HS-5 (cell line): ENCODE measurements at places on chromosomes 2 and 18.
A peak's percentile ranks its signal among the peaks of the same experiment; 100 is the strongest.

DNA sequence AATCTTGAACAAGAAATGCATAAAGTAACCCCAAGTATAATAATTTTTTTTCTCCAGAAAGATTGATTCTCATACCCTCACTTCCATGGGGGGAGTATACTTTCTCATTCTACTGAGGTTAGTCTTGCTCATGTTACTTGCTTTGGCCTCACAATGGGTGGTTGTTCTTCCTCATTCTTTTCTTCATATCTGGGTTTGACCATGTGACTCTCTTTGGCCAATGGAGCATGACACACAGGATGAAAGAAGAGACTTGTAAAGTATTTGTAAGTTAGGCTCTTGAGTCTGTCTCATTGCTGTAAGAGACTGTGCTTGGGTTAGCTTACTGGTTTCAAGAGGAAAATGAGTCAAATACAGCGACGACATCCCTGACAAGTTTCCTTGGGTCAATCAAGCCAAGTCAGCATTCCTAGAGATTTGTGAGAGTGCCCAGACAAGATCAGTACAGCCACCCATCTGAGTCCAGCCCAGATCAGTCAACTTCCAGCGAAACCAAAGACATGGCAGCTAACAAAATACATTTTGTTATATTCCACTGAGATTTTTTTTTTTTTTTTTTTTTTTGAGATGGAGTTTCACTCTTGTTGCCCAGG is 970.2 kb downstream of the BCL11A start:
- no peak for DNase-seq

DNA sequence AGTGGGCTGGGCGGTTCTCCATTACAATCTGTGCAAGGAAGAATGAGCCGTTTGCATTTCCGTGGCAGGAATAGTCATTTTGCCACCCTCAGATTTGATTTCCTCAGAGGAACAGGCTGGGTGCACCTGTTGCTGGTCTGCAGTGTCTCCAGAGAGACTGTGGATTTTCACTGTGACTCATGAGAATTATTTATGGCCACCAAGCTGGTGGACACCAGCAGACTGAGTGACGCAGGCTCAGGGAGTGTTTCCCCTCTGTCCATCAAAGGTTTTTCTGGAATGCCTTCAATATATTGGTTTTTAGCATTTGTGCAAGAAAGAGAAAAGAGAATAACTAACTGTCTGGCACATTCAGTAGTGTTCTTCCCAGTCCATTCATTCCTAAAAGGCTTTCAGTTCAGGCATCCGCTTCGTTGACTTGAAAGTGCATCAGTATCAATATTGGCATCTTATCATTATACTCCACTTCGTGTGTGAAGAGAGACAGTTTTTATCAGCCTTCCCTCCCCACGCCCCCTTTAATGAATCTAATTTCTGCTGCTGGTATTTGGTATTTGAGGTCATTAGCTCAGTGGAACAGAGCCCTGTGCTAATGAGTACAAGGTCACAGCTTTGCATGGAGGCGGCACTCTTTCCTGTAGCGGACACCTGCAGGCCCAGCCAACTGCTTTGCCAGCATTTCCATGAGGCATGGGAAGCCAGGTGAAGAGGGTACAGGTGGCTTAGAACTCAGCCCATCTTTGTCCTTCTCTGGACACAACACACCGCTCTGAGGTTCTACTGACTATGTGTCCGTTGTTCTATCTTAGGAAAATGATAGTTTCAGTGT is 39.9 kb downstream of the PRKCE start:
- DNase-seq: no peak

GRCh38 chr18:48891721-48892120 is 59.0 kb downstream of the SMAD7 start:
- no peak for DNase-seq

- DNase-seq: no peak
These were observed 14.9 kb upstream of the OSR1 start for GRCh38 chr2:19373352-19373751.

DNA sequence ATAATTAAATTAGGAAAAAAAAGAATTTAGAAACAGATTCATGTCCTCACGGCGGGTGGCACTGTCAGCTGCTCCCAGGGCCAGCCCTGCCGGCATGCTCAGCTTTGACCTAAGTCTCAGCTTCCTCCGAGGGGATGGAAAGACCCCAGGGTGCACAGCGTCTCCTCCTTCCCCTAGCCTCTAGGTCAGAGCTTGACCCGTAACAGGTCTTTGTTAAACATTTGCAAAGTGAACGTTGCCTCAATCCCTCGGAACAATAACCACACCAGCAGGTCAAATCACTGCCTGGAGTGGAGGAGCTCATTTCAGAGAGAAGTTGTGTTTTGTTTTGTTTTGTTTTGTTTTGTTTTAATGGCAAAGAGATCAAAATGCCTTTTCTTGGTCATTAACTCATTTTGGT is 171.3 kb downstream of the TMEM18 start:
- DNase-seq: no peak

DNA sequence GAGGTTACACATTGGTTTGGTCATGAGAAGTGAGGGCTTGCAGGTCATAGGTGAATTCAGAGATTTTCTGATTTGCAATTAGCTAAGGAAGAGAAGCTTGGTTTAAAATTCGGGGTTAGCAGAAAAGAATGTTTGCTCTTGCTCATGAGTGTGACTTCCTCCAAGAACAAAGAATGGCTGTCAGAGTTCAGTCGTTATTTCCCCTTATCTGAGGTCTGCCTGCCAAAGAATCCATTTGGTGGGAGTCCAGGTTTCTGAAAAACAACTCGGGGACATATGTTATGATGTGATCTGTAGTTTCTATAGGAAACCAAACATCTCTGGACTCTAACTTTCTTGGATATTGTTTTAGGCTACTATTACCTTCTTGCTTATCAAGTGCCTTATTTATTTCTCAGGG is 3.2 kb upstream of the UGT1A6 start:
- DNase-seq: no peak

DNA sequence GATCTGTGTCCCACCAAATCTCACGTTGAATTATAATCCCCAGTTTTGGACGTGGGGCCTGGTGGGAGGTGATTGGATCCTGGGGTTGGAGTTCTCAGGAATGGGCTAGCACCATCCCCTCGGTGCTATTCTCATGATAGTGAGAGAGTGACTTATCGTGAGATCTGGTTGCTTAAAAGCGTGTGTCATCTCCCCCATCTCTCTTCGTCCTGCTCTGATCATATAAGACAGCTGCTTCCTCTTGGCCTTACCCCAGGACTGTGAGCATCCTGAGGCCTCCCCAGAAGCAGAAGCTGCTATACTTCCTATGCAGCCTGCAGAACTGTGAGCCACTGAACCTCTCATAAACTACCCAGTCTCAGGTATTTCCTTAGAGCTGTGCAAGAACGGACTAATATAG is 163.7 kb upstream of the NDUFV2 start:
- DNase-seq: no peak

DNA sequence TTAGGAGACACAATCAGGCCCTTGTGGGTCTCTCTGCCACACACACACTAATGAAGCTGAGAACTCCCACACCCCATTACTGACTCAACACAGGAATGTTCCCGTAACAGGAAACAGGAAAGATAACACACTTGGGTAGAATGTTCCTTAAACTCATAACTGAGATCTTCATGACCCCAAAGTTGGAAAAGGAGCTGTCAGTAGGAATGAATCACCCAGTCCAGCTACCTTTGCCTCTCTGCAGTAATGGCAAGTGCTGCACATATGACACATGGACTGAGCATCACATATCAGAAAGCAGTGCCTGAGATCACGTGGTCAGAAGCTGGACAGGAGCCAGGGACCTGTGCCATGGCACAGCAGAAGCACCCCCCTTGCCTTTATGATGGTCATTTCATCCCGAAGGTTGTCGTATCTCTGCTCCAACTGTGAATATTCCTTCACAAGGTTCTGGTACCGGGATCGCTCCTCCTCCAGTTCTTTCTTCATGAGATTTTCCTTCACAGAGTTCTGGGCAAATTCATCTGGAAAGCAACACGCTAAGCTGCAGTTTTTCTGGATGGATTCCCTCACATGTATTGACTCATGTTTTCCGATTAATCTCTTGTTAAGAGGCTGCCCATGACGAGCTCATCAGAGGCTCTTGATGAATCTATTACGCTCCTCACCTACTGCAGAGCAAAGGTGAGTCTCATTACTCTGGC is 65.4 kb upstream of the ACAA2 start:
- peak; percentile 35 for DNase-seq

GRCh38 chr2:208006337-208006736 is 19.0 kb downstream of the PLEKHM3 start:
- DNase-seq: no peak

GRCh38 chr2:234029150-234029733 is 21.3 kb upstream of the SPP2 start:
- DNase-seq: no peak

- no peak for DNase-seq
These were observed 166.5 kb downstream of the MAIP1 start for GRCh38 chr2:200121931-200122330.

- DNase-seq: no peak
These were observed 783 bp downstream of the DPP4 start for GRCh38 chr2:162072976-162073887.

- no peak for DNase-seq
These were observed 120.2 kb upstream of the SPOPL start for GRCh38 chr2:138381373-138381772.

DNA sequence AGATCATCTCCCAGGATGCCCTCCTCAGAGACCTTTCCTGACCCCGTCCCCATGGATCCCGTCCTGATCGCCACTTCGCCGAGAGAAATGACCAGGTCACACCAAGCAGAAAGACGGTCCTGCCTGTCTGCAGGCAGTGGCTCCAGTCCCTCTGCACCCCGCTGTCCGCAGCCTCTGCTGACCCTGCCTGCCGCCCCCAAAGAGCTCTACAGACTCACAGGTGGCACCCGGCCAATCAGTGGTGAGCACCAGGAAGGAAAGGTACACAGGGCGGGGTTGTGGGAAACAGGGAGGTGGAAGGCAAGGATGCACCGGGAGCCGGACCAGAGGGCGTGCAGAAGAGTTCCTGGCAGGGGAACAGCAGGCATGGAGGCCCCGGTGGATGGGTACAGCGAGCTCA is 94.8 kb downstream of the NDUFA10 start:
- no peak for DNase-seq

- no peak for DNase-seq
These were observed 42.2 kb downstream of the ABCG8 start for GRCh38 chr2:43880952-43881351.

DNA sequence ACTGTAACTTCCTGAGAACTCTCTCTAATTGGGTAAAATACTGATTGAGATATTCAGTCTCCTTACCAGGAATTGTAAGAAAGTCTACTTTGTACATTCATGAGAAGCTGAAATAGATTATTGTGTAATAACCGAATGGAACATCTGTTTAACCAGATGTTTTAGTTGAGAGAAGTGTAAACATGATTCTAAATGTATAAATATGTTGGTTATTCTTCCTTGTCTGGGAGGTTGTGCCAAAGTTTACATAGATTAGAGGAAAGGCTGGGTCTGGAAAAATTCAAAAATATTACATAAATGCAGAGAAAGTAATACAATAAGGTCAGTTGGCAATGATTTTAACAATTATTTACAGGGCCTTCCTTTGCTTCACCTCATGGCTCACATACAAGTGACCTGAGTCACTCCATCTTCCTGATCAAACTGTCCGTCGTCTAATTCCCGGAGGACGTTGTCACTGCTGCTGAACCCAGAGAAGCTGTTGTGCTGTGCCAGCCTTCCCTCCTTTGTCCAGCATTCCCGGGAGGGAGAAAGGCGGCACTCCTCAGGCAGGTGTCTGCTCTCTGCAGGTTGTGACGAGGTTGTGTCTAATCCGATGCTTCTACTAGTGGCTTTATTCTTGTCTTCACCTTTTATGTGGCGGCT is 55.9 kb downstream of the MOB4 start:
- DNase-seq: peak; percentile 47

DNA sequence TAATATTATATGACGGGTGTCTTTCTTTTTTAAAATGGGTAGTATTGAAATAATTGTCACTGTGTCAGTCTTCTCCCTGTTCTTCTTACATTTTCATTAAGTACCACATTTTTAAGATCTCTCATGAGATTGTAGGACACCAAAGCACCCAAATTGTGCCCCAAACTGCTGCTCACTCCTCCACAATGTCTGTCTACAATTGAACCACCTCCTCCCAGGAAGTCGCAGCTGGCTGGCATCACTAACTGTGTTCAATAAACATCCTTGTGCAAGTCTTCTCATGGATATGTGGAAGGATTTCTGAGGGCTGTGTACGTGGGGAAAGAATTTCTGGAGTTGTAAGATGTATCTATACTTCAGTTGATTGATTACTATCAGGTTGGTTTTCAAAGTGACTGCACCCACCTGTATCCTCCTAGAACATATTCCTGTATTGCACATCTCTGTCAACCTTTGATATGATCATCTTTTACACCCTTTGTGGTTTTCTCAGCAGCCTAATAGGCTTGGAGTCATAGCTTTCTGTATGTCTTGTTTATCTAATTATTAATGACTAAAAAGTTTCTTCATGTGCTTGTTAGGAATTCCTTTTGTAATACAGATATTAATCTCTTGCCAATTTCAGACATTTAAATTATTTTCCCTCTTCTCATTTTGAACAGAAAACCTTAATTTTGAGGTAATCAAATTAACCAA is 774.9 kb downstream of the RNF144A start:
- DNase-seq: no peak

GRCh38 chr18:62555135-62555534 is 32.3 kb downstream of the ZCCHC2 start:
- DNase-seq: peak; percentile 59

DNA sequence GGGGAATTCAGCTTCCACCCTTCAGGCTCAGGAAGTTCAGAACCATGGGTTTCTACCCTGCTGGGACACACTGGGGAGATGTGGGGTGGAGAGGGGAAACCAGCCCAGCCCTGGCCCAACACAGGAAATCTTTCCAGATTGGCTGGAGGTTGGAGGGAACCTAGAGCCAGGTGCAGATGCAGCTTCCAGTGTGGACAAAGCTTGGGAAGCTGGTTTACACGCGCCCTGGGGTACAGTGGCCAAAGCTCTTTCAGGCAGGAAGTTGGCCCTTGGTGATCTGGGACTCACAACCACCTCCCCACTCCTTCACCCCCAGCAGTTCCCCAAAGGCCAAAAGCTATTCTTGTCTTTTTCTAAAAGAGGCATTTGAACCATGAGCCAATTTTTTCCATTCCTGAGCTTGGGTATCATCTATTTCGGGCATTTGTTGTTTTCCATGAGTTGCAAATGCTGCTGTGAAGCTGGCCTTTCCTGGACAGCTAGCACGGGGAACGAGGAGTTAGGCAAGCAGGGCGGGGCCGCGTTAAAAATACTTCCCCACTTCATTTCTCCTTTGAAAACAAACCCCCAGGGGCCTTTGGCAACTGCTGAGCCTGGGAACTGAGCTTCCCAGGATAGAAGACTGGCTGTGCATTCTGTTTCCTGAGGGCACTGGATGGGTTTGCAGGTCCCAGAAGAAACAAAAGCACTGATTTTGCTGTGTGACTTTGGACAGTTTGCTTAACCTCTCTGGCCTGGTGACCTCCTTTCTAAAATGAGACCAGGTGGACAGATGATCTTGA is 3.1 kb upstream of the ARID5A start:
- DNase-seq: no peak
